ENCODE measurements at places on chromosomes 4 and X. TPM values are rescaled to one million over a fixed set of nuclear protein-coding genes. Genes with fewer than 3 reads are reported as not detected.

- peaks cover 2% of the 10 kb centered on the region for H3K27me3 ChIP-seq
- DNase-seq: no peak
- H3K4me1 ChIP-seq: no peaks in the 10 kb centered on the region
- H3K4me3 ChIP-seq: no peak overlapping the region
Observed at GRCh38 chr4:8167291-8167690, 8.7 kb upstream of the ABLIM2 start.

DNA sequence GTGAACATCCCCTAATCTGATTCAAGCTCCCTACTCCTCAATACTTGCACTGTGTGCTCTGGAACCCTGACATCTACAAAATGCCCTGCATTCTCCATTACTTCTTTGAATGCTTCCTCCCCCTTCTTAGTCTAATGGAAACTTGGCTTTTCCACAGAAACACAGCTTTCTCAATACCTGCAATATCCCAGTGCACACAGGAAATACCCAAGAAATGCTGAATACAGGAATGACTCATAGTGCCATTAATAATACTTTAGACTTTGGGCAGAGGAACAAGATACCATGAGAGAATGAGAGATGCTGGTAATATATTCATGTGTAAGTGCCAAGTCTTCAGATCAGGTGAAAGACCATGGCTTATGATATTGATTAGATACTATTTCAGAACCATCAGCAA, 5.6 kb downstream of the QRFPR start:
- H3K27me3 ChIP-seq: peaks cover 48% of the 10 kb centered on the region
- H3K4me3 ChIP-seq: no peak overlapping the region

- H3K4me1 ChIP-seq: no peaks in the 10 kb centered on the region
- no peak for DNase-seq
- H3K4me3 ChIP-seq: no peak overlapping the region
- H3K27ac ChIP-seq: no peak overlapping the region
- H3K36me3 ChIP-seq: no peaks in the 10 kb centered on the region
Observed at GRCh38 chrX:63784346-63784901, 590 bp downstream of the ARHGEF9 start.

DNA sequence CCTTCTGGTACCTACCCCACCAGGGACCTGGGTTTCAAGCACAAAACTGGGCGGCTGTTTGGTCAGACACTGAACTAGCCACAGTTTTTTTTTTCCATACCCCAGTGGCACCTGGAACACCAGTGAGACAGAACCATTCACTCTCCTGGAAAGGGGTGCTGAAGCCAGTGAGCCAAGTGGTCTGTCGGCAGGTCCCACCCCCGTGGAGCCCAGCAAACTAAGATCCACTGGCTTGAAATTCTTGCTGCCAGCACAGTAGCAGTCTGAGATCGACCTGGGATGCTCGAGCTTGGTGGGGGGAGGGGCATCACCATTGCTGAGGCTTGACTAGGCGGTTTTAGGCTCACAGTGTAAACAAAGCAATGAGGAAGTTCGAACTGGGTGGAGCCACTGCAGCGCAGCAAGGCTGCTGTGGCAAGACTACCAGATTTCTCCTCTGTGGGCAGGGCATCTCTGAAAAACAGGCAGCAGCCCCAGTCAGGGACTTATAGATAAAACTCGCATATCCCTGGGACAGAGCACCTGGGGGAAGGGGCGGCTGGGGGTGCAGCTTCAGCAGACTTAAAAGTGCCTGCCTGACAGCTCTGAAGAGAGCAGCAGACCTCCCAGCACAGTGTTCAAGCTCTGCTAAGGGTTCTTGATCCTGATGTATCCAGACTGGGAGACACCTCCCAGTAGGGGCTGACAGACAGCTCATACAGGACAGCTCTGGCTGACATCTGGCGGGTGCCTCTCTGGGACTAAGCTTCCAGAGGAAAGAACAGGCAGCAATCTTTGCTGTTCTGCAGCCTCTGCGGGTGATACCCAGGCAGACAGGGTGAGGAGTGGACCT, 223.0 kb downstream of the COX18 start:
- no peaks in the 10 kb centered on the region for H3K36me3 ChIP-seq
- H3K27me3 ChIP-seq: no peaks in the 10 kb centered on the region
- H3K27ac ChIP-seq: no peak overlapping the region
- no peak for DNase-seq
- no peaks in the 10 kb centered on the region for H3K4me1 ChIP-seq
- H3K4me3 ChIP-seq: no peak overlapping the region

DNA sequence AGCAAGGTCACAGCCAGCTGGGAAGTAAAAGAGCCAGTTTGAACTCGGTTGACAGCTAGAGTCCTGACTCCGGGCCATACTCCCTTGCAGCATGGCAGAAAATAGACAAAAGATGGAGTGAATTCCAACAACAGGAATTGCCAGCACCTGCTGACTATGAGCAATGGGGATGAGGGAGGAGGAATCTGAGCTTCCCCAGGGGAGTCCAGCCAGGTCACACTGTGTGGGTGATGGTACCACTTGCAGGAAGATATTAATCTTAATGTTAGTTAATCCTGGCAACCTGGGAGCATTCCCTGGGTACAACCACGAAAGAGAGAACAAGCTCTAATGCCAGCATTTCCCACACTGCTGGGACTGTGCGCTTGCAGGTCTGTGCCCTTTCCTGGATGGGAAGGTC, 48.1 kb upstream of the S100G start:
- no peak for DNase-seq
- no peak overlapping the region for H3K4me3 ChIP-seq
- no peaks in the 10 kb centered on the region for H3K27me3 ChIP-seq

The FRMD7 gene
- not detected for total RNA-seq

The HTT gene
- 58.0 TPM for total RNA-seq

The TMPRSS11A gene
- total RNA-seq: not detected

The COL25A1 gene
- not detected for total RNA-seq

The PTTG2 gene
- total RNA-seq: 2.2 TPM

DNA sequence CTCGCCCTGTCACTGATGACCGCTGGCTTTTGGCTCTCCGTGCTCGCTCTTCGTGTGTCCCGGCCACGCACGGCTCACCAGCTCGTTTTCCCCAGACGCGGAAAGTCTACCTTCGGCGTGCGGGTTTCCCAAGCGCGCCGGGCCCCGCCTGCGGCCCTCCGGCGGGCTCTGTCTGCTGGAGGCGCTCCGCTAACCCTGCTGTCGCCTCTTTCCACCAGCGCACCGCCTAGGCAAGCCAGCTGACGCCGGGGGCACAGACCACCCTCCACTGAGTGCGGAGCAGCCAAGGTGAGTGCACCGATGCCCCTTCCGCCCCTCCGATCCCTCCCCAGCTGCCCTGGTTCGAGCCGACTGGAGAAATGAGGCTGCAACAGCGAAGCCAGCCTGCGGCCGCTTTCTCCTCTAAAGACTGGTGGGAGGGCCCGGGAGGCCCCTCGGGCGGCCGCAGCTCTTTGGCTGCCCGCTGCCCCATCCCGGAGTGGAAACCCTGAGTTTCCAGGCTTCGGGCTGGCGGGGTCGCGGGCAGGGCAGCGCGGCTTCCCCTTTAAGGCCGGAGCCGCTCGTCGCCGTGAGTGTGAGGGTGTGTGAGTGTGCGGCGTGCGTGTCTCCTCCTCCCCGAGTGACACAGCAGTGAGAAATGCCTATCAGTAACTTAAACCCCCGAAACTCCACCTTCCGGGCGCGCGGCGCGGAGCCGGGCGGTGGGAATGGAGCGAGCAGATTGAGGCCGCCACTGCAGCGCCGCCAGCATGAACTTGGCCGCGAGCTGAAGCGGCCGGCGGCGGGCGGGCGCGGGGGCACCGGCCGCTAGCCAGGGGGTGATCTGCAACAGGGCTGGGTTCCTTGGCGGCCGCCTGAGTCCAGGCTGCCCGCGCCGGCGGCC, at the start of gene MAMLD1:
TSS of gene MAMLD1 (plus strand) at position 719 of the 883 bp plus-strand sequence. CDS start 82,200 bp downstream, outside the sequence.
- no peaks in the 10 kb centered on the region for H3K36me3 ChIP-seq
- peaks cover 29% of the 10 kb centered on the region for H3K4me1 ChIP-seq
- no peak within 1 kb of the TSS for H3K27ac ChIP-seq

The ADGRG2 gene
- not detected for total RNA-seq

GRCh38 chrX:137052643-137053235, 18.9 kb upstream of the GPR101 start:
- no peak overlapping the region for H3K27ac ChIP-seq
- H3K36me3 ChIP-seq: no peaks in the 10 kb centered on the region
- H3K4me3 ChIP-seq: peak overlapping the region; percentile 81

DNA sequence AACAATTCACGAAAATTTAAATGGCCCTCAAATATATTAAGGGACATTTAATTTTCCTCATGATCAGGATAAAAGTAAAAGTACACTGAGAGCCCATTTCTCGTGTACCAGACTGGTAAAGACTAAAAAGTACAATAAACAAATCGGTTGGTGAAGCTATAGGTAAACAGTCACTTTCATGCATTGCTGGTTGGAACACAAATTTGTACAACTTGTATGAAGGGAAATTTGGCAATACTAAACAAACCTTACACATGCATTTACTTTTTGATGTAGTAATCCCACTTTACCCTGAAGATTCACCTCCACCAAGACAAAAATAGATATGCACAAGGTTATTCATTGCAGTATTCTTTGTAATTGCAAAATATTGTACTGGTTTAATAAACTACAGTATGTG, 31.4 kb upstream of the MBNL3 start:
- DNase-seq: no peak
- no peak overlapping the region for H3K4me3 ChIP-seq
- H3K27ac ChIP-seq: no peak overlapping the region
- H3K36me3 ChIP-seq: no peaks in the 10 kb centered on the region

DNA sequence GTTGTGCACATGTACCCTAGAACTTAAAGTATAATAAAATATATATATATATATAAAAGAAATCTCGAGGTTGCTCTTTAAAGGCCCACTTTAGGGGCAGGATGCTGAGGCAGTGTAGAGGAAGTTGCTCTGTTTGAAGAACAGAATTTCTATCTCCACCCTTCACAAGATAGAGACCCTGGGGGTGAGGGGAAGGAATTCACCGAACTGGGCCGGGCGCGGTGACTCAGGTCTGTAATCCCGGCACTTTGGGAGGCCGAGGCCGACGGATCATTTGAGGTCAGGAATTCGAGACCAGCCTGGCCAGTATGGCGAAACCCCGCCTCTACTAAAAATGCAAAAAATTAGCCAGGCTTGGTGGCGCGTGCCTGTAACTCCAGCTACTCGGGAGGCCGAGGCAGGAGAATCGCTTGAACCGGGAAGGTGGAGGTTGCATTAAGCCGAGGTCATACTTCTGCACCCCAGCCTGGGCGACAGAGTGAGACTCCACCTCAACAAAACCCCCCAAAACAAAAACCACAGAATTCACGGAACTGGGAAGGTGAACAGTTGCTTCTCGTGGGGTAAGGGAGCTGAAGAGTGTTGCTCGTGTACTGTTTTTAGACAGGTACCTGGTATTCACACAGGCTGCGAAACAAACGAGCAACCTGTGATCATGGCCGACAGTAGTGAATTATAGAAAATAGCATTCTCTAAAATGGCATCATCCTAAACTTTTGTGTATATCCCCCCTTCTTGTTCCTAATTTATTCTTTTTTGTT, 6.2 kb downstream of the PLAC8 start:
- H3K27ac ChIP-seq: peak overlapping the region; percentile 92
- no peaks in the 10 kb centered on the region for H3K27me3 ChIP-seq
- peaks cover 55% of the 10 kb centered on the region for H3K4me1 ChIP-seq
- peak; percentile 35 for DNase-seq
- peaks cover 79% of the 10 kb centered on the region for H3K36me3 ChIP-seq

GRCh38 chr4:5474756-5475155, 233.6 kb downstream of the EVC2 start:
- no peak for DNase-seq
- H3K27me3 ChIP-seq: no peaks in the 10 kb centered on the region
- H3K4me3 ChIP-seq: no peak overlapping the region
- H3K36me3 ChIP-seq: no peaks in the 10 kb centered on the region

The SLC34A2 gene
- total RNA-seq: not detected

The TMPRSS11B gene
- total RNA-seq: not detected

The TKTL2 gene
- not detected for total RNA-seq

GRCh38 chr4:147355032-147355656, 125.8 kb upstream of the EDNRA start:
- H3K36me3 ChIP-seq: no peaks in the 10 kb centered on the region
- DNase-seq: no peak
- H3K27me3 ChIP-seq: no peaks in the 10 kb centered on the region
- no peak overlapping the region for H3K27ac ChIP-seq
- H3K4me1 ChIP-seq: no peaks in the 10 kb centered on the region

The PALLD gene
- 1.2 TPM for total RNA-seq

DNA sequence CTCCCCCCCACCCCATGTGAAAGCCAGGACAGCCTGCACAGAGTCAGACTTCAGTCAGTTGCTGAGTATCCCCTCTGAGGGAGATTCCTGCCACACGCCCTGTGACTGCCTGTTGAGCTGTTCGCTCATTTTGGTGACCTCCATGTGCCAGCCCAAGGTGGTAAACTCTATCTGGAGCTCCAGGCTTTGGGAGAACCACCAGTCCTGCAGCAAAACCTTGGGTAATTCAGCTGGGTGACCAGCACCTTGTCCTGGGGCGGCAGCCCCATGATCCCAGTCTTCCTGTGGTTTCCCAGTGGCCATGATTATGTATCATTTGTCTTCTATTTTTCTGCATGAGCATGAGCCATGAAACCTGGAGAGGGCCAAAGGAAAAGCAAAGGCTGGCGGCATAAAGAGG, 73.4 kb downstream of the NBDY start:
- H3K27ac ChIP-seq: no peak overlapping the region
- H3K4me1 ChIP-seq: peaks cover 44% of the 10 kb centered on the region
- H3K4me3 ChIP-seq: no peak overlapping the region
- peaks cover 11% of the 10 kb centered on the region for H3K36me3 ChIP-seq
- no peaks in the 10 kb centered on the region for H3K27me3 ChIP-seq

The DMD gene
- total RNA-seq: not detected

DNA sequence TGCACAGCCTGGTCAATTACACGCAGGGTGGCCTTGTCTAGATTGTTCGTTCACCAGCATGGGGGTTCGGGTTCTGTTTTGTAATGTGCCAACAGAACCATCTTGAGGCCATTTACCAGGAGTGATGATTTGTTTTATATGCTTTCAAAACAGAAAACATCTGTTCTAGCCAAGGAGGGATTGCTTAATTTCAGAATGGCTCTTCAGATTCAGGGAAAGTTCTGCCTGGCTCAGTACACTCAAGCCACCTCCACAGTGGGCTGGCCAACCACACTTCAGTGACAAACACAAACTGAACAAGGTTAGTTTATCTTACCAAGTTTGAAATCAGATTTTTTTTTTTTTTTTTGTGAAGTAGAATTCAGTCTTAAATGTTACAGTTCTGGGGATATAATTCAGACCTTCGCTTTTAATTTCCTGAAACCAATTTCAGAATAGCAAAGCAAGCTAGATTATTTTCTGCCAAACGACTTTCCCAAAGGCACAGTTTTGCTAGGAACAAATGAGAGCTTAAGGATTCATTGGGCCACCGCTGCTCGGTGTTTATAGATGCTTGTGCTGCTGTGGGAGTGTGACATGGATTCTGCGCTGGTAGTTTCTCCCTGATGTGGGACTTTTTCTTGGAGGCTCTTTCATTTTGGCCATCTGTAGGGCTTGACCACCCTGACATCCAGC, 23.4 kb downstream of the SMS start:
- no peak overlapping the region for H3K4me3 ChIP-seq
- H3K27me3 ChIP-seq: no peaks in the 10 kb centered on the region
- peaks cover 17% of the 10 kb centered on the region for H3K4me1 ChIP-seq
- H3K36me3 ChIP-seq: peaks cover 8% of the 10 kb centered on the region
